ENCODE measurements at places on chromosomes 4 and X.

DNA sequence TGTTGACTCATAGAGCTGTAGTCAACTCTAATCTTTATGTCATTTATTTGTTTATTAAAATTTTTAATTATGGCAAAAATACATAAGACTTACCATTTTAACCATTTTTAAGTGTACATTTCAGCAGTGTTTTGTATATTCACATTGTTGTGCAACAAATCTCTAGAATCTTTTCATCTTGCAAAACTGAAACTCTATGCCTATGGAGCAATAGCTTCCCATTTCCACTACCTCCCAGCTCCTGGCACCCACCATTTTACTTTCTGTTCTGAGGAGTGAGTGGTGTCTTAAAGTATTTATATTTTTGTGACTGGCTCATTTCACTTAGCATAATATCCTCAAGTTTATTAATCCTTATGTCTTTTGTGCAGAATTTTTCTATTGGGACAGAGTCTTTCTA, 181.0 kb downstream of the GPAT3 start:
- DNase-seq, result no peak

DNA sequence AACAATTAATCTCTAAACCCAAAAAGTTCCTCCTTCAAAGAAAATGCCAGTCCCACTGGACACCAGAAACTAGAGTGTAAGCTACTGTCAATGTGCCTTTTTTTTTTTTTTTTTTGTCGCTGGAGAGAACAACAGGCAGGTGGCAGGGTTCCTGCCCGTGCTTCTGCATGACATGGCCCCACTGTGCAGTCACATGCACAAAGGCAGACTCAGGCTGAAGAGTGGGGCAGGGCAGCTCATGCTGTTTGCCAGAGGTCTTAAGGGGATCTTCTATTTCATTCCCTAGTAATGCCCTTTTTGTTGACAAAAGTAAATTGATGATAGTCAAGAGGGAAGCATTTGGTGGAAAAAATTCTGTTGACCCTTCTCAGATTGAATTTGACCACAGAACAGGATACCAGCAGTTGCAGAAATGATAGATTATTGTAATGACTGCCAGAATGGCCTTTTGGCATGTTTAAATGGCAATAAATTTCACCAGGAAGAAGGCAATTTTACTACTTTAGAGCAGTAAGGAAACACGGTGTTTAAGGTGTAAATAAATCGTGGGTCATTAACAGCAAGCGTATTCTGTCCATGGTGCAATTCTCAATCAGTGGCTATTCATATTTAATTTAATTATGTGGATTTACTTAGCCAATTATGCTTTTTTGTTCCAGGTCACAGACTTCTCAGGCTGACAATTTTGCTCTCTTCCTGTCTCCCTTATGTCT, 80.9 kb downstream of the NKX6-1 start:
- DNase-seq, result no peak

DNA sequence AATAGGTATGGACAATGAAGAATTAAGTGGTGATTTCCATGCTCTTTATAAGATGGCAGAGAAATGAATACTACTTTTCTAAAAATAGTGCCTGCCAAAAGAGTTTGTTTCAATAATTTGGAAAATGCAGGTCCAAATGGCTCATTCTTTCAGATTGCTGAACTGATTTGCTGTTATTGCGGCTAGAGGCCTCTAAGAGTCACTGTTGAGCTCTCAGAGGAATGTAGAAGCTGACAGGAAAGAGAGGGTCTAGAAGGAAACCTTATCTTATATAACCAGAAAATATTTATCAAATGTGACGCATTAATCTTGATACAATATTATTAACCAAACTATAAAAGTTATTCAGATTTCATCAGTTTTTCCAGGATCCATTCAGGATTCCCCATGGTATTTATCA, 65.7 kb upstream of the PAGE1 start:
- no peak for DNase-seq

DNA sequence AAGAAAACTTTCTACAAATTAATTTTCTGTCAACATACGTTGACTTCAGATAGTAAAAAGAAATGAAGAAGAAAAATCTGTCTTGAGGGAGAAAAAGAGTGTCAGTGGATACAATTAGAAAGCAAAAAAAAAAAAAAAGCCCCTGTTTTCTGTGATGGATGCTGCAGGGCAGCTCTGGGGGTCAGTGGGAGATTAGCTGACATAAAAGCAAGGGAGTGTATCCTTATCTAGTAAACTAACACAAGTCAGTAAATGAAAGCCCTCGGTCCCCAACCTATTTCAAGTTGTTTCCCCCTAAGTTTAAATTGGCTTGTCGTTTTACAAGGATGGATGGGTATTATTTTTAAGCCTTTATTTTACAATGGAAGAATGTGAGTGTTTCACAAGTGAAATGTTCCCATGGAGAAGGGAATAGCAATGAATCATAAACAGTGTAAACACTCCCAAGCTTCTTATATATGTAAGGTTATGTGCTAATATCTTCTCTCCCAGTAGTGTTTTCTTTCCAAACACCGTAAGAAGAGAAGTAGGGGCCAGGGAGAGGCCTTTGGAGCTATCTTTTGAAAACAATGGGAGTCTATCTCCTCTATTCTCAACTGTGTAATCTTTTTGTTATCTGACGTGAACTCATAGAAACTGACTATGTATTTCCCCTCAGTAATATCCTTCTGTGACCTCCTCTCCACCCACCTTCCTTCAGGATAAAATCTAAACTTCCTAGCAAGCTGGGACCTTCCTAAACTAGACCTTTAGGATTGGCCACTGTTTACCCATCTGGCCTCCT, 347.7 kb downstream of the FBXO8 start:
- DNase-seq, result no peak

- no peak for DNase-seq
Measured at GRCh38 chr4:992297-993110, 700 bp downstream of the SLC26A1 start.

DNA sequence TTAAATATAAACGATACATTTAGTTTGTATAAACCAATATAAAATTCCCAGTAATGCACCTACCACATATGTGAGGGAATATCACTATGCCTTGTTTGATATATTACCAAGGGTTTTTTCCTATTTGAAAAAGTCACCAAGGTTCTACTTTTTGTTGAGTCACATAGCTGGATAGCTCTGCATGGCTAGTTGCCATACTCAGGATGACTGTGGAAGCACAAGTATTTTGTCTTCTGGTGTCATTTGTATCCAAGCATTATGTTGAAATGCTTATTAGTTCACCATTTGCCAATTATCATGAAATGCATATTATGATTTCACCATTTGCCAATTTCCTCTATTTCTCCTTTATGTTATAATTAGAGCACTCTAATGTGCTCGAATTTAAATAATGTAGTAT, 162.7 kb upstream of the TTC29 start:
- no peak for DNase-seq

- no peak for DNase-seq
Measured at GRCh38 chr4:24730256-24731001, 64.9 kb upstream of the SOD3 start.

DNA sequence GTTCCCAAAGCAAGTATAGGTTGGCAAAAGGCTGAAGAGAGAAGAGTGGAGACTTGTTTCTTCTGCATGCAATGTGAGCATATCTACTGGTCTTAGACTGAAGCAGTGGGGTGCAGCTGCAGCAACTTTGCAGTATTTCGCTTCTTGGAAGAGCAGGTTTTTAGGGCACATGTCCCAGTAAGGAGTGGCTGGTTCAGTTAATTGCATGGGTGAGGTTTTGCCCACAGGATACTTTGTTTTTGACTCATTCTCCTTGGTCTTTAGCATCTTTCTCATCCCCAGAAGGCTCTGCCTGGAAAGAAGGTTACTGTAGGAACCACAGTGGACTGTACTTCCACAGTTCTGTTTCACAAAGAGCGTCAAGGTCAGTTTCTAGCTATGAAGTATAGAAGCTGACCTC, 68.0 kb upstream of the NR3C2 start:
- no peak for DNase-seq

DNA sequence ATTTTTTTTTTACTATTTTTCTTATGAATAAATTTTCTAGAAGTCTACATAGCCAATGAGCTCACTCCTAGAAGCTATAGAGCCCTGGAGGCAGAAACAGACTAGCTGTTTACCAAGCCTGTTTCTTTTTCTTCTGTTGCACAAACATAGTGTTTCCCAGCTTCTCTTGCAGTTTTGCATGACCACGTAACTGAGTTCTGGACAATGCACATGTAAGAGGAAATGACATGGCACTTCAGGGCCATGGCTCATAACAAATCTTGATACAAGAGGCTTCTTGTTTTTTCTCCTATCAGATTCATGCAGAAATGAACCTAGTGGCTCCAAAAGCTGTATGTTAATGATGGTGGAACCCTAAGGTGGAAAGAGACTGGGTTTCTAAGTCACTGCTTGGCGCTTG, 127.4 kb downstream of the ZNF330 start:
- DNase-seq, result no peak

DNA sequence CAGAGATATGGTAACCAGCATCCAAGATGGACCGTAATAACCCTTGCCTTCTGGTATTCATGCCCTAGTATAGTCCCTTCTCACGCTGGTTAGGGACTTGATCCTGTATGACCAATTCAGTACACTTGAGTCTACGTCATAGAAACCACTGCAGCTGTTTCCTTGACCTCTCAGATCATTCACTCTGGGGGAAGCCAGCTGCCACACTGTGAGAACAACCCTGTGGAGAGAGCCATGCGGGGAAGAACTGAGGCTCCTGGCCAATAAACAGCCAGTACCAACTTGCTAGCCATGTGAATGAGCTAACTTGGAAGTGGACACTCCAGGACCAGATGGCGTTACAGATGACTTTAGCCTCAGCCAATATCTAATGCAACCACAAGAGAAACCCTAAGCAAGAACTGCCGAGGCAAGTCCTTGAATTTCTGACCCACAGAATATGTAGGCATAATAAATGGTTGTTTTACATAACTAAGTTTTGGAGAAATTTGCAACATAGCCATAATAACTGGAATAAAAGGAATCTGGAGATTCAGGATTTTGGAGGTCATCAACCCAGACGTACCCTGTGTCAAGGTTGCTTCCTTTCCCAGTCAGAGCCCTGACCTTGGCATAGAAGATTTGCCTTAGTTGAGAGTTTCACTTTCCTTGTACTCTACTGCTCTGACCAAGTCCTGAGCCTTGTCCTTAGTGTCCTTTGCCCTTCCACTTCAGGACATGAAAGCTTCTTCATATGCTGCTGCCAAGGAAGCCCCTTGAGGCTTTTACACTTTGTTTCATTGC, 87.3 kb upstream of the ZNF81 start:
- DNase-seq, result peak; percentile 54

DNA sequence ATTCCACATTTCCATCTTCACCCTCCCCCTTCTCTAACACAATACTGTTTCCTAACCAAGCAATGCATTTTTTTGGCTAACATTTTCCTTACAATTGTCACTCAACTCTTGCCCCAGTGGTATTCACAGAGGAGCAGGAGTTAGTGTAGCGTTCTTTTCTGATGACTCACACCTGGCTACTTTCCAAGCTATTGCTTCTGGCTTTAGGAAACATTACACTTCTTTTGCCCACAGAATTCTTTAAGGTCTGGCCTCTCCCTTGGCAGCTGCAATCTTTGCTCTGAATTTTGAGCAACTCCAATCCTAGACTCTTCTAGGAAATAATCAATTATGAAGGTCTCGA, 27.5 kb upstream of the PDGFC start:
- DNase-seq, result peak; percentile 92

GRCh38 chrX:10470009-10470408, 150.4 kb downstream of the MID1 start:
- DNase-seq, result no peak

- no peak for DNase-seq
Measured at GRCh38 chrX:15849555-15849954, 5.1 kb downstream of the AP1S2 start.

DNA sequence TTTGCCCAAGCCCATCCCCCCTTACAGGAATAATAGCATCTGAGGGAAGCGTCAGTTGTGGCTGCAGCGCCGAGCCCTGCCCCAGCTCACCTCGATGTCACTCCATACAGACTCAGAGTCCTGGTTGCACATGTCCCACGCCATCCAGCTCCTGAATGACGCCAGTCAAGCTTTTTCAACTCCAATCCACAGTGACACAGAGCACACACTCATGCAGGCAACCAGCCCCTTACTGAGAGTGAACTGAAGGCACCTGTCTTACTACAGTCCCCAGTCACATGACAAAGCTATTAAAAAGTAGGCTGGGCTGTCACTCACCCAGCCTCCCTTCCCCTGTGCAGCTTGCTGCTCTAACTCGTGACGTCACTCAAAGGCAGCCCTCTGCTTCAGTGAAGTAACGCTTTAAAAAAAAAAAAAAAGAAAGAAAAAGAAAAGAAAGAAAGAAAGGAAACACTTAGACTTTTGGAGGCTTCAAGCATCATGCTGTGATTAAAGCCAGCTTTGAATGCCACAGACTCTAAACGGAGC, at the start of gene PPARGC1A:
TSS of gene PPARGC1A (minus strand) at position 234 of the 528 bp plus-strand sequence. CDS start at position 144, 90 bp downstream.
- DNase-seq, result no peak

DNA sequence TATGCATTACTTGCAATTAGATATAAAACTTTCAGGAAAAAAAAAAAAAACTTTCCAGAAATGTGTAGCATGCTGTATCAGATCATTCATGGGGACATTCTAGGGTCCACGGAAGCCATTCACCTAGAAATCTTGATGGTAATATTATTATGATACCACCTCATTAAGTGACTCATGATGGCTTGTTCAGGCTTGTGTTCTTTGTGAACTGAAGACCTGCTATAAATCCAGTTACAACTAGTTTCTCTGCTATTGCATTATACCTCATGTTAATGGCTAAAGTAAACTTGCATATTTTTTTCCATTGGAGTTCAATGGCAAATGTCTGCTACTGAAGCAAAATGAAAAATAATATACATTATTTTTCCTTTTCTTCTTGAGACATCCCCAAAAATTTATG, 35.3 kb upstream of the PTPN13 start:
- DNase-seq, result no peak

DNA sequence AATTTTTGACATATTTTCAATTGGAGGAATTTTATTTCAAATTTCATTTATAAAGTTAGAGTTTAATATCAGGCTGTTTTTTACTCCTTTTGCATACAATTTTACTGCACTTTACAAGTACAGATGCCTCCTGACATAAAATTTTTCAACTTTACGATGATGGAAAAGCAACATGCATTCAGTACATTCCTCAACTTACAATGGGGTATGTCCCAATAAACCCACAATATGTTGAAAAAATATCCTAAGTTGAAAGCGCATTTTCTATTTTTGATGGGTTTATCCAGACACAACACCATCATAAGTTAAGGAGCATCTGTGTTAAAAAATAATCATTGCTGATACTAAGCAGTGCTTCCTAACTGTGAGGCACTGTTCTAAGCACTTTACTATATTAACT, 4.3 kb downstream of the KLHL5 start:
- DNase-seq, result no peak

DNA sequence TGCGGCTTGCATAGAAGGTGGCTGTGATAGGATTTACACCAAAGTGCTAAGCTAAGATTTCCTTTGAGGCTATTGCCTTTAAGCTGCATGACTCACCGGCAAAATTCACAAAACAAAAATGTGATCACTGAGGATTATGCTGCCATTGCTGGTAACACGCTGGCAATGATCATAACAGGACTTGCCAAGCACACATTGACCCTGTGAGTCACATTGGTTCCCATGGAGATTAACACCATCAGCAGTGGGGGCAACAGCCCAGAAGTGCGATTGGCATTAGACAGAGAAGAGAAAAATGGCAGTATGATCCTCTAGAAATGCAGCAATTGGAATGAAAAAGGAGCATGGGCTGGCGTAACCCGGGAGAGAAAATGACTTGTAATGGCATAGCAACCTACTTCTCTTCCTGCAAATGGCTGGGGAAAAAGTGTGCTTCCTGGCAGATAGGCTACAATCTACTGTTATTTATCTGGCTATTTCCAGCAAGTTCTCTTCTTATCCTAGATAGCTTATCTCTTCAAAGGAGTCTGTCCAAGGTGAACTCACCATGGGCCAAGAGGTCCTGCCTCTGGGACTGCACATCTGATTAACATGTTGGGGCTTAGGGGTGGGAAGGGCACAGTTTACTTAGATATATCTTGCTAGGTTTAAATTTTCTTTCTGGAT, 314.2 kb upstream of the IGFBP7 start:
- no peak for DNase-seq

Data from smooth muscle cell of the brain vasculature (primary cell).